Stimulated activated CD4-positive, alpha-beta T cell treated with anti-CD3 and anti-CD28 coated beads, Interleukin-4, amount 100 ng/mL, for 1 hour (primary cell): ENCODE measurements at places on chromosomes 16 and 17.

- no peak for DNase-seq
Observed at GRCh38 chr16:57732037-57732436, 3.5 kb upstream of the KATNB1 start.

DNA sequence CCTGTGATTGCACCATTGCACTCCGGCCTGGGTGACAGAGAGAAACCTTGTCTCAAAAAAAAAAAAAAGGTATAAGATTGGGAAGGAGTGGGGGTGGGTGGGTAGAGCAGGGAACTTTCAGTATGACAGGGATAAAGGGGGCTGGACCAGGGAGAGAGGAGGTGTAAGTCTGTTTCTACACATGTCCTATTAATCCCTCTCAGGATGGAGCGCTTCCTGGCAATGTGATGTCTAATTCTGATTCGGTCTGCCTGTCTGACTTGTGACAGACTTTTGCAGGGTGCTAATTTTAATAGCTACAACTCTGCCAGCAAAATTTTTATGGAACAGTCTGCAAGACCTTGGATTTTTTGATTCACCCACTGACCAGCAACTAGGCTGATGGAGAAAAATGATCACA is 53.8 kb upstream of the SLC25A19 start:
- no peak for DNase-seq

DNA sequence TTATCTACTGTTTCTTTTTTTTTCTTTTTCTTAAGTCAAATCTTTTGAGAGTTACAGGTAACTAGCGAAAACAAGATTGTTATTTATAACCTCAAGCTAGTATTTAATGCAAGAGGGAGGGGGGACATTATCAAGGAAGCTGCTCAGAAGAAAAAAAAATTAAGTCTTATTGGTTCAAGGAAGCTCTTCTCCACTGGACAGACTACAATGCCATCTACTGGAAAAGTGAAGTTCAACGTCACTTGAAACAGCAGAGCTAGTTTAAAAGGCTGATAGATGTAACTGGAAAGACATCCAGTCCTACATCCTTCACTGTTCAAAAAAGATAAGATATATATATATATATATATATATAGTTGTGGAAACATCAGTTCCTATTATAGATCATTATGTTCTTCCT is 418.0 kb upstream of the PSMD7 start:
- no peak for DNase-seq

GRCh38 chr17:40844671-40845107 is 22.3 kb upstream of the KRT10 start:
- no peak for DNase-seq

GRCh38 chr17:263271-263670 is 81.8 kb upstream of the DOC2B start:
- no peak for DNase-seq
